ENCODE measurements at places on chromosomes 16 and 17.

- no peak for DNase-seq
Measured at GRCh38 chr16:48434653-48435317, 49.6 kb upstream of the SIAH1 start.

DNA sequence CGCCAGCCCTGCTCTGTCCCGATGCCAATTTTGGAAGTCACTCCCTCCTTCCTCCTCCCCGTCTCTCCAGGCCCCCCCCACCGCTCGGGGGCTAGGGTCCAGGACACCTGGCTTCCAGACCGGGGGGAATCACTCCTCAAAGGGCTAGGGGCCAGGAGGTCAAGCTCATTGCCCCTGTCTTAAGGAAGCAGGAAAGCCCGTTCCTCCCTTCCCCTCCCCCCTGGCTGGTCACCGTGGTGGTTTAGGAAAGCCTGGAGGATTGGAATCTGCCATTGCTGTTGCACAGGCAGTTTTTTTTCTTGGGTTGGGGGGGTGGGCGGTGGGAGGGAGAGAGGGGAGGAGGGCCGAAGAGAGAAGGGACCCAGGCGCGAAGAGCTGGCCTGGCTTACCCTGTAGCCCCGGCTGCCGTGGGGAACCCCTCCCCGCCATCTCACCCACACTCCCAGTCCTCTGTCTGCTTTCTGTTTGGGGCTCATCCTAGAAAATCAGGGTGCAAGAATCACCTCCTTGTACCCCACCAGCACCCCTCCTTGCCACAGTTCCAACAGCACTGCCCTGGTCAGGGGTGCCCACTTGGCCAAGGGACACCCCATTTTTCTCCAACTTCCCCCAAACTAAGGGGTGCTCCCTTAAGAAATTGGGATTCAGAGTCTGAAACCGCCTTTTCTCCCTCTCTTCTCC is 2.9 kb upstream of the BCL6B start:
- DNase-seq: no peak

- no peak for DNase-seq
Measured at GRCh38 chr17:47685556-47686275, 8.2 kb upstream of the TBKBP1 start.

GRCh38 chr16:59295993-59296736 is 562.0 kb upstream of the GOT2 start:
- no peak for DNase-seq

Data from T-helper 2 cell (primary cell).